ENCODE measurements at places on chromosomes 2 and 18. TPM values are rescaled to one million over a fixed set of nuclear protein-coding genes. Genes with fewer than 3 reads are reported as not detected.

DNA sequence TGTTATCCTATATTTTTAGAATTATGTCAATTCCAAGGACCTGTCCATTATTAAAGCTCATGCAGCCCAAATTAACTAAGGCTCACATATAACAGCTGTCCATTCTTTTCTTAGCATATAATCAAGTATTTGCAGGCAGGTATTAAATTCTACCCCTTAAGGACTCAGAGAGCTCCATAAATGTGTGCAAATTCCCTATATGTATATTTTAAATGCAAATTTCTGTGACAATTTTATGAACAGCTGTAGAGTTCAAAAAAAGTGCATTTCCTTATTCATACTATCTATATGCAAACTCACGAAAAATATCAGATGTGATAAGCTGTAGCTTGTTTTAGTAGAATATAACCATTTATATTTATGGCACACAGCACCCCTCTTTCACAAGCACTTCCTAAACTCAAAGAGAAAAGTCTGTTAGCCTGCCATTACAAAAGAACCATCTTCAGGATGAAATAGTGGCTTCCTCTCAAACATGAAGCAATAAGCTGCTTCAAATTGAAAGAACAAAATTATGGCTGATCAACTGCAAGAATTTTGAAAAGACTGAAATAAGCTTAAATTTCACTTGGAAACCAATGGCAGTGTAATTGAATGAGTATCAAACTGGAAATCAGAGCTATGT, 155.0 kb upstream of the REG3G start:
- no peaks in the 10 kb centered on the region for H3K27me3 ChIP-seq
- no peak for DNase-seq
- no peak overlapping the region for H3K27ac ChIP-seq
- no peak overlapping the region for H3K4me3 ChIP-seq
- H3K36me3 ChIP-seq: no peaks in the 10 kb centered on the region

The PRADC1 gene
- total RNA-seq: 16.1 TPM

DNA sequence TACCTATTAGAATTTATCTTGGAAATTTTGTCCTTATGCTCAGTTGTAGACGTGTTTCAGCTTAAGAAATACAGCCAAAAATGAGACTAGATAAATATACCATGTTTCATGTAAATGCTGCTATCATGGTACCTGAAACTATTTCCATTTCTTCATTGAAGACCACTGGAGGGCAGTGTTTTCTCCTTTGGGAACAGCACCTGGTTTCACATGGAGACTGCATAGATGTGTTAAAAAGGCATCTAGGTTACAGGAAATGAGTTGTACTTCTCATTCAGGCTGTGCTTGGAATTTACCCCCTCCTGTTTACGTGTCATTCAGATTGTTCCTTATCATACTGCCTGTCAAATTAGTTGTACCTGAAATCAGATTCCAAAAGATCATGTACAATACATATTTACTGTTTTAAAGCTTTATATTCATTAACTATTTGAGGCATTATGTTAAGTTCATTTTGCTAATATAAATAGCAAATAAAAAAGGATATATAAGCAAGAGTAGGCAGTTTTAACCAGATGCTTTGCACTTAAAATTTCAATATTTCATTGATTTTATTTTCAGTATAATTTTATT, 57.3 kb upstream of the PSMD14 start:
- H3K4me3 ChIP-seq: no peak overlapping the region
- no peaks in the 10 kb centered on the region for H3K4me1 ChIP-seq
- H3K27me3 ChIP-seq: no peaks in the 10 kb centered on the region

- no peaks in the 10 kb centered on the region for H3K36me3 ChIP-seq
- no peak for DNase-seq
- H3K27me3 ChIP-seq: no peaks in the 10 kb centered on the region
- H3K27ac ChIP-seq: no peak overlapping the region
These were observed 251.5 kb upstream of the NXPH2 start for GRCh38 chr2:139031722-139032121.

The LANCL1 gene
- total RNA-seq: 27.8 TPM

GRCh38 chr2:176491172-176491904, 222.1 kb downstream of the MTX2 start:
- peak; percentile 60 for DNase-seq
- peaks cover 7% of the 10 kb centered on the region for H3K4me1 ChIP-seq
- no peaks in the 10 kb centered on the region for H3K36me3 ChIP-seq
- H3K27me3 ChIP-seq: no peaks in the 10 kb centered on the region

DNA sequence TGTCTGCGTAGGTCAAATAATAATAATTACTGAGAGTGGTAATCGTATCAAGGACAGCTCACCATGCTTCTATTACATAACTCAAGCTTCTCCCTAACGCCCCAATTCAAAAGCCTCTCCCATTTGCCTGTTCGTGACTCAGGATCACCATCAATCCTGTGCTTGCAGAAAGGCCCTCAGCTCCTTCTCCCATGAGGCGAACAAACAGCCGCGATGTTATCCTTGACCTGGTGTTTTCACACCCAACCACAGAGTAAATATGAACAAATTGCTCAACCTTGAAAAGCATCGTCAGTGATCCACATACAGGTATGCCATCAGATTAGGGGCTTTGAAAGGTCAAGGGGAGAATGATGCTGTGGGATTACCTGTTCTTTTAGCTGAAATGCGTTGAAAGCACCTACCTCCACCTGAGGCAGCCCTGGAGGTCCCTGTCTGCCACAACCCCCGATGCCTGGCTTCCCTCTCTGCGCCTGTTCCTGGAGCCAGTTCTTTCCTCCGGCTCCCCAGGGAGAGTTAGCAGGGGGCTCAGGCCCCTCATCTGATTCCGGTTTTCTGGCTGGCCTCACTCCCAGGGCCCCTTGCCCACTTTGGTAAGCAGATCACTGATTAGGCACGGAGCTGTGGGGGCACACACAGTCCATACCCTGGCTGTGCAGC, 39.1 kb upstream of the ODC1 start:
- H3K36me3 ChIP-seq: no peaks in the 10 kb centered on the region
- H3K4me3 ChIP-seq: no peak overlapping the region
- no peaks in the 10 kb centered on the region for H3K4me1 ChIP-seq
- H3K27me3 ChIP-seq: no peaks in the 10 kb centered on the region

The SPR gene
- 20.7 TPM for total RNA-seq

GRCh38 chr2:217798743-217799562, 203.8 kb downstream of the TNS1 start:
- no peak for DNase-seq
- peaks cover 26% of the 10 kb centered on the region for H3K4me1 ChIP-seq
- no peak overlapping the region for H3K4me3 ChIP-seq
- no peaks in the 10 kb centered on the region for H3K36me3 ChIP-seq

The ANKRD44 gene
- 12.5 TPM for total RNA-seq

DNA sequence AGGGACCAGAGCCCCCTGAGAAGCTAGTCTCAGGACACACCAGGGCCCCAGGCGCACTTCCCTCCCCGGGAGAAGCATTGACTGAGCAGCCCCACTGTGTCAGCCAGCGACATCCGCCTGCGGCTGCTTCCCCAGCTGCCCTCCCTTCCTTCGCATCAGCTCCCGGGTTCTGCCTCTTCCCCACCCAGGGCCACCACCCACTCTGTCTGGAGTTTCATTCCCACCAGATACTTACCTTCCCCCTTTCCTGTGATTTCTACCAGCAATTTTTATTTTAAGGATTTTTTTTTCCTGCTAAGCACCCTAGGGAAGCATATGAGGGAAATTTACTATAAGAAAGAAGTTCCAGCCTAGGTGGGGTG, 99.2 kb downstream of the SMAD7 start:
- no peaks in the 10 kb centered on the region for H3K27me3 ChIP-seq
- peak; percentile 49 for DNase-seq
- peak overlapping the region; percentile 21 for H3K27ac ChIP-seq
- peaks cover 20% of the 10 kb centered on the region for H3K4me1 ChIP-seq

DNA sequence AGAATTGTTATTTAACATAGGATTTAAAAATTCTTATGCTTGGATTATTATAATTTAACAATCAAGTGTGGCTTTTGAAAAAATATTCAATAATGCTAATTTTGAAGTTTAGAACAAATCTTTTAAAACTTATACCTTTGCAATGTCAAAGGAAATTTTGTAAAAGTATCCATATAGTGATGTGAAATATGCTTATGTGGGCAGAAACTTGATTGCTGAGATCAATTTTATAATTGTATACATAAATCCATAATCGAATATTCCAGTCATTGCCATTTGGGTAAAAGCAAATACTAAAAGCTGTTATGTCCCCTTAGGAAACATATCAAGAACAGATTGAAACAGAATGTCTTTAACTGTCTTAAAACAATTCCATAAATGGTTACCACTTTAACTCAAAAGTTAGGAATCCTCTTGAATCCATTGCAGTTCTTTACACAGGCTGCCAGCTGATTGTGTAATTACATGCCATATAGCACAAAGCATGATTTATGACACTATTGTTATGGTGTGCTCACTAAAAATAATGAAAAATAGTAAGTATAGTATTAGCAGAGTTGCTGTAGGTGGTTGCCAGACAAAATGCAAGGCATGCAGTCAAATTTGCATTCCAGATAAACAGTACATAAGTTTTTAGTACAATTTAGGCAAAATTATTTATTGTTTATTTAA, 24.2 kb downstream of the PLCL1 start:
- no peak overlapping the region for H3K27ac ChIP-seq
- DNase-seq: no peak
- H3K4me3 ChIP-seq: no peak overlapping the region
- no peaks in the 10 kb centered on the region for H3K4me1 ChIP-seq
- H3K27me3 ChIP-seq: no peaks in the 10 kb centered on the region
- no peaks in the 10 kb centered on the region for H3K36me3 ChIP-seq
